ENCODE measurements at places on chromosomes 4 and X.

DNA sequence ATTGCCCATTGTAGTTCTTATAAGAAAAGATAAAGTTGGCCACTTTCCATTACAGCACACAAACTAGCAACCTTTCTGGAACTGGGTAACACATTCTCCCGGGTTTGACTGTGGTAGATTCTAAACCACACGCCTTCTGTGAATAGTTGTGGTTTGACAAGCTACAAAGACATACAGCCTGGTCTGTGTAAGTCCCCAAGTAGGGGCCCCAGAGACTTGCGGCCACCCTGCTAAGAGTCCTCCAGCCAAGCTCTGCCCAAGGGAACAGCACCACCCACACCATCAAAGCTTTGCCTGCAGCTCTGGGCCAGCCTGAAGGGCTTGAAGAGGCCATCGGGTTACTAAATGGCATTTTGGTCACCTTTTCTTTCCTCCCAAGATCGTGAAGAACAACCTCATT, 203.4 kb downstream of the MAML3 start:
- DNase-seq = no peak

DNA sequence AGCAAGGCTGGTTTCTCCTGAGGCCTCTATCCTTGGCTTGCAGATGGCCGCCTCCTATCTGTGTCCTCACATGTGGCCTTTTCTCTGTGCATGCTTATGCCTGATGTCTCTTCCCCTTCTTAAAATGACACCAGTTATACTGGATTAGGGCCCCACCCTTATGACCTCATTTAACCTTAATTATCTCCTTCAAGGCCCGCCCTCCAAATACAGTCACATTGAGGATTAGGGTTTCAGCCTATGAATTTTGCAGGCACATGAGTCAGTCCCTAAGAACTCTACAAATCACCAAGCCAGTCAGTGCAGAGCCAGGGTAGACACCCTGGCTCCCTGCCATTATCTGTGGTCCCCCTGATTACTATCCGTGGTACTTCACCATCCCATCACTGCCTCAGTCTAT, 51.6 kb downstream of the MAML3 start:
- no peak for DNase-seq

- DNase-seq = no peak
Observed at GRCh38 chr4:16676230-16676770, 222.1 kb downstream of the LDB2 start.

- no peak for DNase-seq
Observed at GRCh38 chr4:85607624-85608023, 132.7 kb downstream of the ARHGAP24 start.

GRCh38 chr4:178937130-178937529, 1494.9 kb upstream of the AGA start:
- DNase-seq = peak; percentile 13

DNA sequence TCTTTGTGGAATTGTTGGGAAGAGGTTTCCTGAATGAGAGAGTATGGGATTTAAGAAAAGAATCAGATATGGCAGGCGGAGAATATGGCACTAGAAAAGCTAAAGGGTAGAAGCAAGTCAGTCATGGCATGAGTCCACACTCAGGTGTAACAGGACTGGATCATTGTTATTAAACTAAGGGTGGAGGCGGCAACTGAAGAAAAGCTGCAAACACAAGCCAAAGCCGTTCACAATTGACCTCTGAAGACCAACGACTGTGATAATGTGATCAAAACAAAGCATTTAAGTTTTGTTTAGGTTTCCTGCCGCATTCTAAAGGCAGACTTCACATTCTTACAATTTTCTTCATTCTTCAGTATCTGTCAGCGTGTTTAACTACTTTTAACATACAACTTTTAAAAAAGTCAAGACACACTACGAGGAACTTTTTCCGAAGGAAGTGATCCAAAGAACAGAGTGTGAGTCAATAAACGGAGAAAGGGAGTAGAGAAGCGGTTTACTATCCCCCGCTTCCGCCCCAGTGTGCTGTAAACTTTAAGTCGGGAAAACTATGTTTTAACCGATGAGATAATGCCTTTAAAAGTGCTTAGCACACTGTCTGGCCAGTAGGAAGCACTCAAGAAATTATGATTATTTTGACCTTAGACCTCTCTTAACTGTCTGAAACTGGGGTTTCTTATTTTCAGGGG, 909 bp upstream of the SLAIN2 start:
- no peak for DNase-seq

Data from HS-5 (cell line).